AG08396 (cell line): ENCODE measurements at places on chromosomes 2 and 18.

- no peak for DNase-seq
Observed at GRCh38 chr2:85711578-85712060, 17.5 kb downstream of the GNLY start.

DNA sequence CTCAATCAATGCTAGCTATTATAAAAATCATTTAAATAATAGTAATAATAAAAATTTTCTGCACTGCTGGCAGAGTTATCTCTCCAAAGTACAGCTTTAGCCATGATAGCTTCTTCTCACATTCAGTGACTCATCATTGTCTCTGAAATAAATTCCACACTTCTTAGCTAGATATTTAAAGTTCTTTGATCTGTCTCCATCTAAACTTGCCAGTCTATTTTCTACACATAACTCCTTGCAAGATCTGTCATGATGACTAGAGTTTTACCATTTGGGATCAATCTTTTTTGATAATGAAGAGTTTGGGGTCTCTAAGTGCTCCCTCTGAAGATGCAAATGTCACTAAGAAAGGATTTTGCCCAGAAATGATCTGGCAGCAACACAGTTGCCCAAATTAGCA is 155.4 kb upstream of the LHCGR start:
- no peak for DNase-seq

DNA sequence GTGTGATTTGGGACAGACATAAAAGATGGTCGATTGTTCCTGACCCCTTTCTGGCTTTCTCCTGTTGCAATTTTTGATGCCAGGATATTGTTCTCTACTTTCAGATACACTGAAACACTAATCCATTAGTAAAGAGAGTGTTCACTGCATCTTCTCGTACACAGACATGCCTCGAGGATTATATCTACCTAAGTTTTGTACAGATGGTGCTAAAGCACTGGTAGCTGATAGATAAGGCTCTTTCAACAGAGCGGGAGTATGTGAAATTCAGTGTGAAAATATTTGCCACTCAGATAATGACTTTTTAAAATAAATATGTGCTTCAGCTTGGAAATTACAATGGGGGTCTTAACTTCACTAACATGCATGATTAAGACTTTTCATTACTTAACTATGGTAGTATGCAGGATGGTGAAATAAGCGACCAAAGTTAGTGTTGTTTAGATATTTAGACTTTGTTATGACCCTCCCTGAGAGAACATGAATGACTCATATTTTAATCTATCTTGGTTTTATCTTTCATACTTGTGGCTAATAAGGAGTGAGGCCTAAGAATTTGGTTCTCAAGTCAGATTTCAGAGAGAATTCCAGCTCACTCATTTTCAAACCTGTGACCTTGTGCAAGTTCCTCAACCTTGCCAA is 474.9 kb downstream of the NRXN1 start:
- DNase-seq: no peak

- DNase-seq: no peak
Observed at GRCh38 chr2:179428649-179429048, 164.0 kb upstream of the SESTD1 start.

DNA sequence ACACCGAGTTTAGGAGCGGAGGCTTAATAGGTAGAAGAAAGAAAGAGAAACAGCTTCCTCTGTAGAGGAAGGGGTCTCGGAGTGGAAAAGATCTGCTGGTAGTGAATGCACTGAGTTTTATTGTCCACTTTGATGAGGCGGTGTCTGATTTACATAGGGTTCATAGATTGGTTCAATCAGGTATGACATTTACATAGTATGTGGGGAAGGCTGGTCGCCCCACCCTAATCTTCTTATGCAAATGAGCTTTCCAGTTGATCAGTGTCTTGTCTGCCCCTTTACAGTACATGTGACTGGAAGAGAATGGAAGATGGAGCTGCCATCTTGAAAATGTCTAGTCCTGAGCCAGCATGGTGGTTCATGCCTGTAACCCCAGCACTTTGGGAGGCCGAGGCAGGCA is 19.9 kb upstream of the CNOT11 start:
- DNase-seq: no peak

DNA sequence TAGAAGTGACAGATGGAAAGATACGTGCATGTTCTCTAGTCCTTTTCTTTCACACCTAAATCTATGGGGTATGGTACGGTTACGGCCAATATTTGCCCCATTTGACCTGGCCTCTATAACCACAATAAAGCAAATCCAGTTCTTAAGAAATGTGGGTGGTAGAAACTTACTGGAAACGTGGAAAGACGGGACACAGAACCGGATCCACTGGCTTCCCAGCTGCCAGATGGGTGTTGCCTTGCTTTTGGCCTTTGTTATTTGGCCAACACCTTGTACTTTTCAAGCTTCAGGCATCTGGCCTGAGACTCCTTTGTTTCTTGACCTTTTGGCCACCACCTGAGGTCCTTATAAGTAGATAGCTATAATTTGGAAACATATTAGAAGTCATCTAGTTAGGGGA is 635.9 kb downstream of the SLC4A3 start:
- DNase-seq: no peak

DNA sequence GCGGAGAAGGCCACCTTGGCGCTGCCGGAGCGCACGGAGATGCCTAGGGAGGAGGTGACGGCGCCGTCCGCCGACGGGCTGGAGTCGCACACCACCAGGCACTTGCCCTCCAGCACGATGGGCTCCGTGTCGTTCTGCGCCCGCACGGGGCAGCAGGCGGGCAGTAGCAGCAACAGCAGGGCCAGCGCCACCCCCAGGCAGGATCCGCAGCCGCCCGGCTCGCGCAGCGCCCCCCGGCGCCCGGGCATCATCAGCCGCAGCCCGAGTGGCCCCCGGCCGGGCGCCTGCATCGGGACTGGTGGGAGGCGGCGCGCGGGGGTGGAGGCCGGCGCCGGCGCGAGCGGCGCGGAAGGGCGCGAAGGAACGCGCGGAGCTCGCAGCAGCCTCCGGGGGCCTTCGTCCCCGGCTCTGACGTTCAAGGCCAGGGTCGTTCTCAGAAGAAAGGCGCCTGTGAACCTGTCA is 2.2 kb downstream of the CBLN2 start:
- DNase-seq: peak; percentile 10

- DNase-seq: no peak
Observed at GRCh38 chr18:62880673-62881364, 165.5 kb downstream of the PHLPP1 start.

- DNase-seq: no peak
Observed at GRCh38 chr2:42918671-42919318, 126.4 kb upstream of the HAAO start.

GRCh38 chr18:25056429-25056828 is 295.5 kb downstream of the ZNF521 start:
- no peak for DNase-seq

- no peak for DNase-seq
Observed at GRCh38 chr2:170420961-170421687, 243.2 kb downstream of the MYO3B start.

GRCh38 chr2:260507-261161 is 3.2 kb downstream of the SH3YL1 start:
- DNase-seq: peak; percentile 61

DNA sequence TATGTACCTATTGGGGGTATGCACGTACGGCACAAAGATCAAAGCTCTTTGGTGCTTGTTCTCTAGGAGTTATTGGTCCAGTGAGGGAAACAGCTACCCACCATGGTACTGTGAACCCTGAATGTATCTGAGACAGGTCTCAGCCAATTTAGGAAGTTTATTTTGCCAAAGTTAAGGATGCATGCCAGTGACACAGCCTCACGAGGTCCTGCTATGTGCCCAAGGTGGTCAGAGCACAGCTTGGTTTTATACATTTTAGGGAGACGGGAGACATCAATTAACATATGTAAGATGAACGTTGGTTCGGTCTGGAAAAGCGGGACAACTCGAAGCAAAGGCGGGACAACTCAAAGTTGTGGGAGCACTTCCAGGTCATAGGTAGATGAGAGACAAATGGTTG is 75.8 kb downstream of the SOWAHC start:
- DNase-seq: no peak

DNA sequence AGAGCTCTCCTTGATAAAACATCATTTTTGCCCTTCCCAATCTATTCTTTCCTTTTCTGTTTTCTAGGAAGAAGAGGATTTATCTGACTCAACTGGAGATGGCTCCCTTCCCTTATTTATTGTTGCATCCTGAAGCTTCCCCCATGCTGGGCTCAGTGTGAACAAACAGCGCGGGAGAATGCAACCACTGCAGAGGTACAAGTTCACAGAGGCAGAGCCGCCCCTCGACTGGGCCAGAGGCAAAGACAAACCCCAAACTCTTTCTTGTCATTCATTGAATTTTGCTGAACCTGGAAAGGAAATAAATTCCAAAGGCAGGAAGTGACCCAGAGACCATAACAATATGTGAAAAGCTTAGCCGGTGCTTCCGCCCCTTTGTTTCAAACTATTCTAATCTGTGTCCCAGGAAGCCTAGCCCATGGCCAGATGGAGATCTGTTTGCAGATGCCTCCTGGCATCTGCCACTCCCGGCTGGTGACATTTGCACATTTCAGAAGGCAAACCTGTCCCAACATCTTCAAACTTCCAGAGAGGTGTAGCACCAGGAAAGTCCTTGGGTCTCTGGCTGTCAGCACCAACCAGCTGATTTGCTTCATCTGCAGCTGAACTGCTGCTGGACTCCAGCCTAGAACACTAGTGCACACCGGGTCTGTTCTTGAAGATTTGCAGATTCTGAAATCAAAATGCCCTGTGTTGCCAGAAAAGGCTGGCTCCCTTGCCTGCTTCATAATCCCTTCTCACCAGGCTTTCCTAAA is 79.4 kb upstream of the MAP4K3 start:
- no peak for DNase-seq

DNA sequence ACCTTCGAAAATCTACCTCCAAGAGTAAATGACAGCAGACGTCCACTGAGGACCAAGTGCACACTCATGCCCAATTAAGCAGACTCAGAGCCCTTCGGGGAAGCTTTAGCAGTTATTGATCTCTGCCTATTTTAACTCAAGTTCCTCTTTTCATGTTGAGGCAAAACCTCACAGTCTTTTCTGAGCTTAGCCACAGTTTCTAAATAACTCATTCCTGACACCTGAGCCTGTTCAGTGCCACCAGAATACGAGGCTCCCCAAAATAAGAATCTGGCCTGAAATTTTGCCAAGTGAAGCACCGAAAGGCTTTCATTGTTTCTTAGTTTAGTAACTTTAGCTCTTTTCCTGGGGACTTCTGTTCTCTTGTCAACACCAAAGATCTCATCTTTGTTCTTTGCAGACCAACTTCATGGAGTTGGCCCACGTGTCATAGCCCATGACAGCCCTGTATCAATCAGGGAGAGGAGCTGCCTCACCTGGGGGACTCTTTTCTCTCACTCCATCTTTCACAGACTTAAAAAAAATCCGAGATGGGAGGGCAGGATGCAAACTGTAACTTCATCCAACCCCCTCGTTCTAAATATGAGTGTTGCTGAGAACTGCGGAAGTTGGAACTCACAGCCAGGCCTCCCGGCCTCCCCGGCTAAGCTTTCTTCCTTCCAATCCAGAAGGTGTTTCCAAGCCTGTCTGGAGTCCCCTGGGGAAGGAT is 22.2 kb downstream of the INPP5D start:
- DNase-seq: no peak

- no peak for DNase-seq
Observed at GRCh38 chr2:12797815-12798214, 81.1 kb downstream of the TRIB2 start.

- DNase-seq: no peak
Observed at GRCh38 chr2:26493566-26493965, 15.6 kb upstream of the OTOF start.

GRCh38 chr2:29582062-29582461 is 339.3 kb downstream of the ALK start:
- no peak for DNase-seq

GRCh38 chr2:145764631-145765030 is 1244.7 kb upstream of the ZEB2 start:
- DNase-seq: no peak

GRCh38 chr18:35749701-35750100 is 168.2 kb downstream of the GALNT1 start:
- no peak for DNase-seq

DNA sequence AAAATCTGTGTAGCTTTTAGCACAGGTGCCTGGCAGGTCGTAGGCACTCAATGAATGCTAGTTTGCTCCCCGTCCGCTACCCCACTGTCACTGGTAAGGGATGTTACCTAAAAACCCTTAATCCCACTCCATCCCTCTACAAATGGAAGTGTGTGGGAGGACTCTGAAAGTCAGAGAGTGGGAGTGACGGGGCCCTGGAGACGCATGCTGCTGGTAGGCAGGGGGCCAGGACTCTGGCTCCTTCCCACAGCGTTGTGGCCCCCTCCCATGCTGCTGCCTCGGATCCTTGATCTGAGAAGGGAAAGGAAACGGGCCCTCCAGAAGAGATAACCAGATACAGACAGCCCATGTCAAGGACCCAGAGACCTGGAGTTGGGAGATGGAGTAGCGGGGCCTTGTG is 249.3 kb downstream of the HAUS1 start:
- no peak for DNase-seq
